ENCODE measurements at places on chromosomes 5 and 9.

DNA sequence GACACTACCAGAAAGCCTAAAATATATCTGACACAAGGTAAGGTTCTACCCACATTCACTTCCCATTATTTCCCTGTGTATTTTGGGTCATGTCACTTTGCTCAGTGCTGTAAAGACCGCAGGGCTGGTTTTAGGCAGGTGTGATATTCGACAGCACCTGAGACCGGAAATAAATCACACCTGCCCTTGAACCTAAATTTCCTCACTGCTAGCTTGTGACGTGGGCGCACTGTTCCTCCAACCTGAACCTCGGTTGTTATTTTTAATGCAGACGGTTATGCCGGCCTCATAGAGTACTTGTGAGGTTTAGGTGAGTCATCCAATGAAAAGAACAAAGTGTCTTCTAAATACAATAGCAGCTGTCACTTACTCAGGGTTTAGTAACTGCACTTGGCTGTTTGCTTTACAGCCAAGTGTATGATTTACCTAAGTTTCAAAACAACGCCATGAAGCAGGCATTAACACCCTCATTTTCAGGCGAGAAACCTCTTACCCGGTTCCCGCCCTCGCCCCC lies 20.7 kb upstream of the ZNF782 start:
- DNase-seq: no peak

DNA sequence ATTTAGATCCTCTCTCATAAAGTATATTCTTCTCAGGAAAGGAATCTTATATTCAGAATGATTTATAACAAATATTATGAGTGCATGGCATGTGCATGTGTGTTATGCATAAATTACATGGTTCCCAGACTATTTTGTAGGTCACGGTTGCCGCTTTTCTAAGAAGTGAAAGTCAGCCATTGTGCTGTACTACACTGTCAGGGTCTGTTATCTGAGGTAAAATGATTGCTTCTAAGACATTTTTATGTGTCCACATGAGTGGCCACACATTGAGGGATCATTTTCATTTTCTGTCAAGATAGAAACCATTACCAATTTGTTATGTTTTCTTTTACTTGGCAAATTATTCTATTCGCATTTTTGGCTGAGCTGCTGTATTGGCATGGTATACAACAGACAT lies 210.8 kb downstream of the CWC27 start:
- no peak for DNase-seq

- no peak for DNase-seq
Measured at GRCh38 chr5:78813906-78814530, 165.4 kb upstream of the LHFPL2 start.

DNA sequence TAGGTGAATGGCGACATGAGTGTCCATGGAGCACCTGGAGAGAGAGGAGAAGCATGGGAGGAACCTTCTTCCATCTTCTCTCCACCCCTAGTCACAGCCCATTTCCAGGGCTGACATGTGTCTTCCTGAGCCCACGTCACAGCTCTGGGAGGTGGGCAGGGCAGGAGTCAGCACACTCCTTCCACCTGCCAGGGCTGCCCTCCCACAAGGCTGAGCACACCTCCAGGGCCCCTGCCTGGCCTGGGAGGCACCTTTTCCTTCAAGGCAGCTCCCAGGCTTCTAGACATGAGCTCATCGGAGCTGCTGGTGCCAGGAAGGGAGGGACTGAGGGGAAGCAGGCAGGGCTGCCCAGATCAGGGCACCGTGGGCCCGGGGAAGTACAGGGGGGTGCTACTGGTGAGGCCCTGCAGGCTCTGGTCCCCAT lies 13.6 kb upstream of the SYNPO start:
- no peak for DNase-seq

DNA sequence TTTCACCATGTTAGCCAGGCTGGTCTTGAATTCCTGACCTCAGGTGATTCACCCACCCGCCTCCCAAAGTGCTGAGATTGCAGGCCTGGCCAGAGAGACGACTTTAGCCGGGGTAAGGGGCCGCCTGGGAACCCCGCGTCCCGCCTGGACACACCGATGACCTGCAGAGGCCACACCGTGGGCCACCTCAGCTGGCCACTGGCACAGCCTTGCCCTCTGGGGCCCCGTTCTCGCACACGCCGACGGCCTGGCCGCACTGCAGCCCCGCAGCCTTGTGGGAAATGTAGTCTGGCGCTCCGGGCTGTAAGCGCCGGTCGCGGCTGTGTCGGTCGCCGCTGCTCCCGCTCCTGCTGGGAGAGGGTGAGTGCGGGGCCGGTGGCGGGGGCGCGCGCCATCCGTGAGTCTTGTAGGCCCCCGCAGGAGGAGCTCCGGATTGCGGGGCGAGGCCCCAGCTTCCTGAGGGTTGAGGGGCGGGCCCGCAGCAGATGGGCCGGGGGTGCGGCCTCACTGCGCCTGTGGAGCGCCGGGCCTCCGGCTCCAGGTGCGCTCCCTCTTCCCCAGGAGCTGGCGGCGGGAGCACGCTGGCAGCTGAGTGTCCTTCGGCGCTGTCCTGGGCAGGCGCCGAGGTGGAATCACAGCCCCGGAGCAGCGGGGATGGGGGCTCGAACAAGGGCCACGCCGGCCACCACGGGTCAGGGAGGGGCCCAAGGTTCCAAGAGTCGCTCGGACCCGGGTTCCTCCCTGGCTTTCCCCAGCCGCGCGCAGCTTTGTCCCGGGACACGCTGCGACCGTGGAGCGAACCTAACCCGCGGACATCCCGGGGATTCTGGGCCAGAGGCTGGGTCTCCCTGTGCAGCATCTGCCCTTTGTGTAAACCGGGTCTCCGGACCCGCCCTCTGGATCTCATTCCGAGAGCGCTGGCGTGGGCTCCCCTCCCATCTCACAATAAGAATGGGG lies at the start of gene ZFP2:
ZFP2 (plus strand) TSS at position 299 of the 957 bp plus-strand sequence. CDS start 35,401 bp downstream, outside the sequence.
- DNase-seq: peak; percentile 6

GRCh38 chr9:23938908-23939307 lies 112.9 kb upstream of the ELAVL2 start:
- DNase-seq: no peak

DNA sequence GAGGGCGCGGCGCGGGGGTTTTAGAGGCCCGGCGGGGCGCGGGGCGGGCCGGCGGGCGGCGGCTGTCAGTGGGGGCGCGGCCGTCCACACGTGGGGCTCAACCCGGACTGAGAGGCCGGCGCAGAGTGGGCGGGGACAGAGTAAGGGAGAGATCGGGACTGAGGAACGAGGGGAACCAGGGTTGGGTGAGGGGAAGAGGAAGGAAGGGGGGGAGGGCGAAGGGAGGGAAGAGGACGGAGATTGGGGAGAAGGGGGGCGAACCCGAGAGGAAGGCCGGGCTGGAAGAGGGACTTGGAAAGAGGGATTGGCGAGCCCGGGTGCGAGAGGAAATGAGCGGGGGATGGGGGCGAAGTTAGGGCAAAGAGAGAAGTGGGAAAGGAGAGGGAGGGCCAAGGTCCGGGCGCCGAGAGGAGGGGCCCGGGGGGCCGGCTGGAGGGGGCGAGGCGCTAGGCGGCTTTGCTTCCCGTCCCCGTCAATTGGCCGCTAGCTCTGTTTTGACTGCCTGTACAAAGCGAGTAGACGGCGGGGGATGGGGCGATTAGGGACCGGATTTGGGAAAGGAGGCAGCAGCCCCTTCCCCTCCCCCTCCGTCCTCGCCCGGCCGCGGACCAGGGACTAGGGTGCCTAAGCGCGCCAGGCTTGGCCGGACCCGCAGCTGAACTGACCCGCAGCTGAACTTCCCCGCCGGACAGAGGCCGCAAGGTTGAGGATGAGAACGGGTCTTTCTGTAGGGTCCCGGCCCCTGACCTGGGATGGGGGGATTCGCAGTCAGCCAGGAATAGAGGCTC lies 399 bp upstream of the FBN2 start:
- peak; percentile 47 for DNase-seq

GRCh38 chr5:19424506-19424905 lies 563.5 kb downstream of the CDH18 start:
- no peak for DNase-seq

- DNase-seq: no peak
Measured at GRCh38 chr5:42826757-42827515, 15.2 kb upstream of the SELENOP start.

DNA sequence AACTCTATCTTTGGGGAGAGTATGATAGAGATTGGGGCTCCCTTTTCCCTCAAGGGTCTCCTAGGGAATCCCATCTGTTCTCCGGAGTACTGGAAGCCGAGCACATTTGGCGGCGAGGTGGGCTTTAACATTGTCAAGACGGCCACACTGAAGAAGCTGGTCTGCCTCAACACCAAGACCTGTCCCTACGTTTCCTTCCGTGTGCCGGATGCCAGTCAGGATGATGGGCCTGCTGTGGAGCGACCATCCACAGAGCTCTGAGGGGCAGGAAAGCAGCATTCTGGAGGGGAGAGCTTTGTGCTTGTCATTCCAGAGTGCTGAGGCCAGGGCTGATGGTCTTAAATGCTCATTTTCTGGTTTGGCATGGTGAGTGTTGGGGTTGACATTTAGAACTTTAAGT lies 21.5 kb downstream of the PTGS1 start:
- no peak for DNase-seq

GRCh38 chr9:101268426-101268825 lies 116.4 kb downstream of the BAAT start:
- no peak for DNase-seq

DNA sequence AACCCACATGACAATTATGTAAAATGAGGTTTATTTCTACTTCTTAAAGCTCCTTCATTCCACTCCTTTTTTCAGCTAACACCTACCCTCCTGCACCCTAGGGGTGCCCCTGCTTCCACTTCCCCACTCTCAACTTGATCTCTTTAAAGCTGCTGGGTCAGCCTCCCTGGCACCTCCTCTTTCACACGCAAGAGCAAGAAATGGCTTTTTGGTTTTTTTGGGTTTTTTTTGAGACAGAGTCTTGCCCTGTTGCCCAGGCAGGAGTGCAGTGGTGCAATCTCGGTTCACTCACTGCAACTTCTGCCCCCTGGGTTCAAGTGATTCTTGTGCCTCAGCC lies 64.4 kb downstream of the SUSD1 start:
- DNase-seq: no peak

GRCh38 chr5:64944868-64945267 lies 176.1 kb downstream of the CWC27 start:
- no peak for DNase-seq

DNA sequence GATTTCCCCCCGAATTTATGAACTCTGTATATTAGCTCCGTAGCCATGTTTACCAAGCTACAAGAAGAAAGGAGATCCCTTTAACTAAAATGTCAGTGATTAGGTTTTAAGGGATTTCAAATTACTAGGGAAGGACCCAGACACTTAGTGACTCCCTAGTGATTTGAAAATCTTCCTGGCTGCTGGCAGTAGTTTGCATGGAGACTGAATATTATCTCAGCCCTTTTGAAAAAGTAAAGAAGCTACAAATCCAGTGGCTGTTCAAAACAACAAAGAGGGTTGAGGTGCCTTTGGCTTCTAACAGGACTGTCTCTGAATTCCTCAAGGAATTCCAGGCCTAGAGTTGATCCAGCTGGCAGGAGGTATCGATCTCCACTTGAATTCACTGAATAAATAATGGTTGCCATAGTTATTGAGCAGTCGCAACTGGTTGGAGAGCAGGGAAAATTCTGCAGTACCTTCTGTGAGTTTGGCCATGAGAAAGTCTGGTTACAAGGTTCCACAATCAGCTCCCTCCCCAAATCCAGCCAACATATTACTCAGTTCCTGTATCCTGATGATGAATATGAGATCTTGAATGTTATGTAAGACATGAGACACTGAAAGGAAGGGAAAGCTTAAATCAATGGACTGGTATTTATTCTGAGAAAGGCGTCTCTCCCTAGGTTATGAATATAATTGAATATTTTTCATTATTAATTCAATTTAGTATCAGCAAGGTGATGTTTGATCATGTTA lies 37.7 kb downstream of the NR4A3 start:
- DNase-seq: peak; percentile 40

GRCh38 chr5:96172436-96172835 lies 210.8 kb upstream of the ELL2 start:
- no peak for DNase-seq

DNA sequence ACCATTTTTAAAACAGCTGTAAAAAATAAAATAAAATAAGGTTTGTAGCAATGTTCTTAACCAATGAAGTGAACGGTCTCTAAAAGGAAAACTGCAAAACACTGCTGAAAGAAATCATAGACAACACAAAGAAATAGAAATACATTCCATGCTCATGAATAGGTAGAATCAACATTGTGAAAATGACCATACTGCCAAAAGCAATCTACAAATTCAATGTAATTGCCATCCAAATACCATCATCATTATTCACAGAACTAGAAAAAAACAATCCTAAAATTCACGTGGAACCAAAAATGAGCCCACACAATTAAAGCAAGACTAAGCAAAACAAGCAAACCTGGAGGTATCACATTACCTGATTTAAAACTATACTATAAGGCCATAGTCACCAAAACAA lies 67.6 kb upstream of the RGMB start:
- no peak for DNase-seq

GRCh38 chr5:168059131-168059530 lies 232.3 kb upstream of the WWC1 start:
- no peak for DNase-seq

DNA sequence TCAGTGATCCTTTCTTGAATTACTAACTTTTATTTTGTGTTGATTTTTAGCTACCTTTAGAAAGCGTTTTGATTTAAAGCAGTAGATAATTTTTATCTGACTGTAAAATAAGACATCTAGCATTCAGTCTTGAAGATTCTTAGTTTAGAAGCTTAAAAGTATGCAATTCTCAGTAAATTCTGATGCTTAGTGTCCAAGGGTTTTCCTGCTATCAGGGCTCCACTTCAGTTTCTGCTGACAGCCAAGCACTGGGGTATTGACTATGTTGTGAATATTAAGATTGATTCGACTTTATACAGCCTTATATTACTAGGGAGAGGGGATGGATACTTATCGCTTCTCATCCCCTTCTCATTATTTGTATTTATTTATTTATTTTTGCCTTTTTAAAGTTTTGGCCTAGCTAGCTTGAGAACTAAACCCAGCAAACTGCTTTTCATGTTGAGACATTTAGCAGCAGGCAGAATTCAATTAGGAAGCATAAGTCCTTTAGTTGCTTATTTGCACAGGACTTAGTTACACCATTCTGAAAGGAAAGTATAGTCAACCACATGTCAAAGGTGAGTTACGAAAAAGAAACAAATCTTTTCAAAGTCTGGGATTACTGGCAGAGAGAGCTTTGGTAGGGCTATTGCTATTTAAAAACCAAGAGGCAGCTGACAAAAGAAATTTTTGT lies 2.9 kb downstream of the PBX3 start:
- no peak for DNase-seq

DNA sequence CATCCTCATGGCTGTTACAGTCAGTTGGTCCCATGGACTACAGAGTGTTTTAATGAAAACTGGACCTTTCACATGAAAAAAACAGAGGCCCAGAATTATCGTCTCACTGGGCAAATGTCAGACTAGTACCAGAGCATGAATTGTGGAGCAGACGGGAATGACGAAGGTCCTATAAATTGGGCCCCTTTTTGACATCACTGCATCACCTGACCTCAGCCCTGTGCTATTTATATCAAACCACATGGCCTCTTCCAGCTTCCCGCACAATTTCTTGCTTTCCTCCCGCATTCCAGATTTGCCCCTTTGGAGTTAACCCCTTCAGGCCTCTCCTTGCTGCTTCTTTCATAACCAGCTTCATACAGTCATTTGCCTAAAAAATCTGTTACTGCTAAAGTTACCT lies 301.7 kb downstream of the ATPSCKMT start:
- no peak for DNase-seq

GRCh38 chr5:154276973-154277331 lies 86.4 kb downstream of the GALNT10 start:
- no peak for DNase-seq
